Activated T-cell treated with anti-CD3 and anti-CD28 coated beads, Interleukin-2, amount 50 U/mL, for 72 hours (primary cell): ENCODE measurements at places on chromosomes 1 and 21. TPM values are rescaled to one million over a fixed set of nuclear protein-coding genes. Genes with fewer than 3 reads are reported as not detected.

GRCh38 chr1:50976890-50977574, 7.0 kb downstream of the CDKN2C start:
- H3K4me1 ChIP-seq, result peaks cover 25% of the 10 kb centered on the region
- no peaks in the 10 kb centered on the region for H3K36me3 ChIP-seq
- H3K27ac ChIP-seq, result peak overlapping the region; percentile 34
- peak; percentile 31 for DNase-seq

- peaks cover 85% of the 10 kb centered on the region for H3K4me1 ChIP-seq
- no peaks in the 10 kb centered on the region for H3K27me3 ChIP-seq
- H3K36me3 ChIP-seq, result no peaks in the 10 kb centered on the region
- peak overlapping the region; percentile 85 for H3K4me3 ChIP-seq
Measured at GRCh38 chr1:44724296-44724954, 6.5 kb downstream of the RNU5D-1 start.

Gene TRIM46
- total RNA-seq, result 8.6 TPM

- no peak overlapping the region for H3K27ac ChIP-seq
- H3K27me3 ChIP-seq, result no peaks in the 10 kb centered on the region
- no peak for DNase-seq
- H3K4me3 ChIP-seq, result no peak overlapping the region
Measured at GRCh38 chr1:61444288-61444687, 280.7 kb downstream of the TM2D1 start.

DNA sequence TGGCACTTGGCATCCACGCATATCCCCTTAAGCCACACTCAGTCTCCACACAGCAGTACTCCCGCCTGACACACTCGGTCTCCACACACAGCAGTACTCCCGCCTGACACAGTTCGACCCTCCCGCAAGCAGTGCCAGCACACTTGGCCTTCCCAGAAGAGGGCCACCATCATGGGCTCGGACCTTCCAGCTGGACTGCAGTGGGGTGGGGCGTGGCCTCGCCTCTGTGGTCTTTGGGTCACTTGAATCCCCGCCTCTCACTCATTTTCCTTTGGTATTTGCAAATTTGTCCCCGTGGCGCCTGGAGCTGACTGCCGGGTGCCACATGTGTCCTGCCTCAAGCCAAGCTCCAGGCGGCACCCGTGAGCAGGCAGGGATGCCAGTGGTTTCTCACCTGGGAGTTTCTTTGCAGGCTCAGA, 63.7 kb downstream of the FAAP20 start:
- peaks cover 19% of the 10 kb centered on the region for H3K4me1 ChIP-seq
- DNase-seq, result no peak
- H3K36me3 ChIP-seq, result no peaks in the 10 kb centered on the region
- H3K27ac ChIP-seq, result no peak overlapping the region

DNA sequence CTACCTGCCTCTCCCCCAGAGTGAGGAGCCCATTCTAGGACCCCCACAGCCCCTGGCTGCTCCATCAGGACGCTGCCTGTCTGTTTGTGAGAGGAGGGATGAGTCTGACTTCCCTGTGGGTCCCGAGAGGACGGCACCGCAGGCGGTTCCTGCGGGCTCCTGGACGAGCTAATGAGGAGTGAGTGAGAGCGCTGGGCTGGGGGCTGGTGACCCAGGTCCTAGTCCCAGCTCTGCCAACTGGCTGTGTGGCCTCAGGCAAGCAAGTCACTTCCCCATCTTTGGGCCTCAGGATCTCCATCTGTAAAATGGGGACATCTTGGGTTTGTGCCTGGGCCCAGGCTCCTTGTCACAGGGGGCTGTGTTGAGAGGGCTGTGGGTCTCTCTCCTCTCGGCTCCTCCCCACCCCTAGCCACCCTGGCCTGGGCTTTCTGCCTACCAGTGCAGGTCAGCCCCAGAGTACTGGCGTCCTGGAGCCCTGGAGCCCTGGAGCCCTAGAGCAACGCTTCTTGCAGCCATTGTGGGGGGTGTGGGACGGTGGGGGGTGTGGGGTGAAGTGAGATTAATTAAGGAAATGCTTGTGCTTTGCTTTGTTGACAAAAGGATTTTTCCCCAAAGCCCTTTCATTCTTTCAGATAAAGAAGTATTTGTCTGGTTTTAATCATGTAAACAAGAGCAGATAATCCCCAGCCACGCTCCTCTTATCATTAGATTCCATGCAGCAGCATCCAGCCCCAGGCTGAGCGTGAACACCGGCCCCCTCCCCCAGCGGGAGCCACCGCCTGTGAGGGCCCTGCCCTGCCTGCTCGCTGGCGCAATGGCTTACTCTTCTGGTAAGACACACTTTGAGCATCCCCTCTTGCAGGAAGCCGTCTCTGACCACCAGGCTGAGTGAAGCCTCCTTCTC, 26.8 kb downstream of the SLC1A7 start:
- DNase-seq, result no peak
- H3K36me3 ChIP-seq, result no peaks in the 10 kb centered on the region
- peaks cover 16% of the 10 kb centered on the region for H3K27me3 ChIP-seq
- peaks cover 11% of the 10 kb centered on the region for H3K4me1 ChIP-seq
- H3K4me3 ChIP-seq, result no peak overlapping the region

Gene CFAP141
- not detected for total RNA-seq
